ENCODE measurements at places on chromosomes 1 and 21.

DNA sequence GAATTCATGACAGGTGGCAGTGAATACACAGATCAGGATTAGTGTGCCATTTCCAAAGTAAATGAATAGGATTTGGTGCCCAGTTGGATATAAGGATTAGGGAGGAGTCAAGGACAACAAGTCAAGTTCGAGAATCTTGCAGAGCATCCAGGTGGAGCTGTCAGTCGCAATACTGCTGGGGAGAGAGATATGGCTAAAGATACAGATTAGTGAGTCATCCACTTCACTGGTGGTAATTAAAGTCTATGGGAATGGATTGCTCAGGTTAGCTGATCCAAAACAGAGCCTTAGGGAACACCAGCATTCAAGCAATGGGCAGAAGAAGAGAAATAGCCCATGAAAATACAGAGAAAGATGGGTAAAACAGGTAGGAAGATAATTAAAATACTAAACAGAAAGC, 26.8 kb downstream of the BCAS2 start:
- no peak for DNase-seq

DNA sequence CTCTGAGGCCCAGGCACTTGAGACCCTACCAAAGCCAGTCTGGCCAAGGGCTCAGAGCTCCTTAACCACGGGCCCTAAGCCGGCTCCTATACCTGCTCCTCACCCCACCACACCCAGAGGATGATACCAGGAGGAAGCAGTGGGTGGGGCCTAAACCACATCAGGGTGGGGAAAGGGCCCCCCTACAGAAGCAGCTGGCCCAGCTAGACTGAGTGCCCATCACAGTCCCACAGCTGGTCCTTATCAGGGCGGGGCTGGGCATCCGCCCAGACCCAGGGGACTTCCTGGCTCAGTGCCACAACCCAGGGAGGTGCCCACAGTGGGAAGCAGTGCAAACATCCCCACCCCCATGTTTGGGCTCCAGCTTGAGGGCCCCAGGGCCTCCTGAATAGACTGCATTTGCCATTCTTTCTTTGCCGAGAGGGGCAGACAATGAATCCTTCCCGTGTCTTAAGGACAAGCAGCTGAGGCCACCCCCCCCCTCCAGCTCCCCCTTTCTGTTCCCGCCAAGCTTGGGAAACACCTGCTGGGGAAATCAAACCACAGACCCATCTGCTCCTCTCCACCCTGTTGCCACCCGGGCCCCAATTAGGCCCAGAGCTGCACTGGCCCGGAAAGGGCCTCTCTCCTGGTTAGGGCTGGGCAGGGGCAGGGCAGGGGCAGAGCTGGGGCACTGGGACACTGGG, 6.2 kb downstream of the E2F2 start:
- DNase-seq, result no peak

DNA sequence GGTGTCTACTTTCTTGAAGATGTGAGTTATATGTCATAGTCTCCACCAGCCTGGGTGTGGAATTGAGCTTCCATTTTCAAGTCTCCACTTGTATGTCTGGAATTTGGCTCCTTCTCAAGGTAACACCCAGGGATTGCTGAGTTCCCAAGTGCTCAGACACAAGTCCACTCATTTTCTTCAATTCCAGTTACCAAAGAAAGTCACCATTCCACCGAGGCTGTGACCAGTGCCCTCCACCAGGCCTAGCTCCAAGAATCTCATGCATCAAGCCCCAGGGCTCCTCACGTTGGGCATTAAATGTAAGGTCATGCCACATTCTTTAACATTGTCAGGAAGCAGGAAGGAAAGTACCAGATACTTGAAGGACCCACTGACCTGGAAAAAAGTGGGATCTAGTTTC, 2.4 kb upstream of the RAB4A start:
- no peak for DNase-seq

DNA sequence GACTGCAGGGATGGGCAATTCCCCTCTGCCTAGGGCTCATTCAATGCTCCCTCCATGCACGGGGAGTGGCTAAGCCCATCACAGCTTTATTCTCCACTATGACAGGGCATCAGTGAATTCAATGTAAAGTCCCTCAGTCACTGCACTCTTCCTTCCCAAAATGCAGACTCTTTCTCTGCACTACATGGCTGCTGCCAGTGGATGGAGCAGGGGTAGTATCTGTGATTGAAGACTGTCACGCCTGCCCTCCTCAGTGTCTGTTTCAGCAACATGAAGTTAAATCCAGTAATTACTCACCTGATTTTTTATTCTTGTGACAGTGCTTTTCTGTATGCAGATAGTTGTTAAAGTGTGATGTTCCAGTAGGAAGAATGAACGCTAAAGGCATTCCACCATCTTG, 1323.2 kb downstream of the AMY1C start:
- no peak for DNase-seq

DNA sequence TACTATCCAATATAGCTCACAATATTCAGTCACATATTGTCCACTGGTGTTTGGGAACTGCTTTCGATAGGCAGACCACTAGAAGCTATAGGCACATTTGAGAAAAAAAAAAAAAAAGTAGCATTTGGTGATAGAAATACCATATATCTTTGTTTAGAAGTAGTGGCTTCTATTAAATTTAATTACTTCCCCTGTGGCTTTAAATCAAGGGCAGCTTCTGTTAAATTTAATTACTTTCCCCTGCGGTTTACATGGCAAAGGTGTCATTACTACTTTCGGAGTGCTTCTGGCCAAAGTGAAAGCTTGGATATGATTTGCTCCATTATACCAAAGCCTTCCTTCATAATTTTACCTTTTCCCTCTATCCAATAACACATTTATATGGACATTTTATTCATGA, 229.9 kb downstream of the TTLL7 start:
- no peak for DNase-seq

GRCh38 chr1:14733048-14733778, 134.7 kb downstream of the KAZN start:
- no peak for DNase-seq

GRCh38 chr1:67749844-67750690, 65.1 kb downstream of the GADD45A start:
- DNase-seq, result no peak

- DNase-seq, result no peak
These were observed 191.2 kb downstream of the GREM2 start for GRCh38 chr1:240420766-240421165.

DNA sequence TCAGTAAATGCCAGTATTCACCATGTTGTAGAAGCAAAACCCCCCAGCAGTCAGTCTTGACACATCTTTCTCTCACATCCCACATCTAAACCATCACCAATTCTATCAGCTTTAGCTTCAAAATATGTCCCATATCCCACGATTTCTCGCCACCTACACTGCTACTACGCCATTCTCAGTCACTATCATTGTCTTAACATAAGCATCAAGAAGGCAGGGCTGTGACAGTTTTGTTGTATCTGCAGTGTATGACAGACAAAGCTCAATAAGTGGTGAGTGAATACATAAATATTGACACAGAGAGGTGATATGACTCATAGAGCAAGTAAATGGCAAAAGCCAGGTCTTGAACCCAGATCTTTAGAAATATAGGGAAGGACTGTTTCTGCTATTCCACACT, 59.9 kb downstream of the JAK1 start:
- peak; percentile 21 for DNase-seq

GRCh38 chr1:112308716-112309115, 87.3 kb upstream of the CTTNBP2NL start:
- DNase-seq, result no peak

GRCh38 chr1:8854240-8854639, 24.2 kb downstream of the ENO1 start:
- no peak for DNase-seq

GRCh38 chr1:228077565-228078330, 4.8 kb upstream of the ARF1 start:
- no peak for DNase-seq
